ENCODE measurements at places on chromosomes 1 and 21.

DNA sequence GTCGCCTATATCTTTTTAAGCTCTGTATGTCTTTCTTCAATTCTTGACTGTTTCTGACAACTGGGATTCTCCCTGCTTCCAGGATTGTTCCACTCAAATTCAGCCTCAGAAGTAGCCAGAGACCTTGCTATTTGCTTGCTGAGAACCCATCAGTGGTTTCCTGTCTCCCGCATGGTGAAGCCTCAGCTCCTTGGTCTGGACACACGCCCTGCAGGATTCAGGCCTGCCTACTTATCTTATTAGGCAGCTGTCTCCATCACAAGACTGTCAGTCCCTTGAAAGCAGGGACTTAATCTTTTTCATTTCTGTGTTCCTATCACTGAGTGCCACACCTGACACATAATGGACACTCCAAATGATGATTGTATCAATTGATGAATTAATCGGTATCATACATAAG lies 175.3 kb downstream of the PLPP3 start:
- H3K27me3 ChIP-seq, result no peaks in the 10 kb centered on the region
- DNase-seq, result no peak
- no peaks in the 10 kb centered on the region for H3K36me3 ChIP-seq
- no peak overlapping the region for H3K4me3 ChIP-seq
- no peak overlapping the region for H3K27ac ChIP-seq

- no peak for DNase-seq
- no peaks in the 10 kb centered on the region for H3K36me3 ChIP-seq
- H3K4me1 ChIP-seq, result no peaks in the 10 kb centered on the region
- no peaks in the 10 kb centered on the region for H3K27me3 ChIP-seq
- H3K27ac ChIP-seq, result no peak overlapping the region
- H3K4me3 ChIP-seq, result no peak overlapping the region
These were observed 88.6 kb downstream of the ZBTB18 start for GRCh38 chr1:244139655-244140054.

GRCh38 chr1:226628612-226629155 lies 80.1 kb downstream of the STUM start:
- no peak for DNase-seq
- no peak overlapping the region for H3K4me3 ChIP-seq
- no peaks in the 10 kb centered on the region for H3K27me3 ChIP-seq
- H3K36me3 ChIP-seq, result no peaks in the 10 kb centered on the region

- H3K36me3 ChIP-seq, result no peaks in the 10 kb centered on the region
- H3K4me3 ChIP-seq, result no peak overlapping the region
- no peaks in the 10 kb centered on the region for H3K4me1 ChIP-seq
- DNase-seq, result no peak
- H3K27me3 ChIP-seq, result no peaks in the 10 kb centered on the region
These were observed 34.6 kb upstream of the HEATR1 start for GRCh38 chr1:236638945-236639344.

DNA sequence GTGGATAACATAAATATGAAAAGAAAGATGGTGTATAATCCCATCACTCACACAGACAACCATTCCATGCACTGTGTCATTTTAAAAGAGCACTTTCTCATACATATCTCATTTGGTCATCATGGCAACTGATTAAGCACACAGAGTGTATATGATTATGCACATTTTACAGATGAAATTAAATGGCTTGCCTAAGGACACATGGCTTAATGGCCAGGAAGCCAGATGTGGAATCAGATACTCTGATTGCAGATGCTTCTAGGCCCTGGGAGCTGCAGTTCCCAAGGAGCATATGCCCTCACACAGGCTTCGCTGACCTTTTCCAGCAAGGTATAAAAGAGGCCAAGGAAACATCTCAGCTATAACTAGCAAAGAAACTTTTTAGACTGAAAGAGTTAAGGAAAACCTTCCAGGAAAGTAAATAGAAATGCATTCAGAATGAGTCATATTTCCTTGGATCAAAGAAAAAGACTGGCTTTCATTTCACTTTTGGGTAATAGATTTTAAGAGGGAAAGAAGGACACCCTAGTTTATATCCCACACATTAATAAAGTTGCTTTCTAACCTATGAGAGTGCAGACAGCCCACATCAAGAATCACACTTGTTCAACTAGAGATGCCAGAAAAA lies 19.6 kb upstream of the FAM89A start:
- no peak overlapping the region for H3K27ac ChIP-seq
- H3K4me1 ChIP-seq, result peaks cover 6% of the 10 kb centered on the region
- H3K27me3 ChIP-seq, result no peaks in the 10 kb centered on the region
- H3K4me3 ChIP-seq, result no peak overlapping the region

DNA sequence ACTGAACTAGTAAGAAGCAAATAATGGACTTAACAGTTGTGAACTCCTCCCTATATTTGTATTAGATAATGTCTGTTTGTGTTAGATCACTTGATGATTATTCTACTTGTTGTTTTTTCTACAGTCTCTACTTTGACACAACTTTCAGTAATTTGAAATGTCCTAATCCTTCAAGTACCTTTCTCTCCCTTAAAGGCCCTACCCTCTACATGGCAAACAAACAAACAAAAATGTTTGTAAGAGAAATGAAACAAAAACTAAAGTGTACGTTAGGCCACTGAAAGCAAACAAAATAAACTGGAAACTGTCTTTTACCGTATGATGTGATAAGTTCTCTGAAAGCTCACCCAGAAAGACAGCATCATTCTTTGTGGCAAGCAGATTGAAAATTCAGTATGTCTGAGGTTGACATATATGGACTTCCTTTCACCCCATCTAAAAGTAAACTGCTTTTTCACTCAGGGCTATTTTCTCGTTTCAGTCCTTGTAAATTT lies 255.9 kb upstream of the SNX7 start:
- no peak overlapping the region for H3K27ac ChIP-seq
- H3K36me3 ChIP-seq, result no peaks in the 10 kb centered on the region
- no peaks in the 10 kb centered on the region for H3K27me3 ChIP-seq
- no peak overlapping the region for H3K4me3 ChIP-seq

GRCh38 chr1:41487126-41488039 lies 2.9 kb upstream of the EDN2 start:
- no peaks in the 10 kb centered on the region for H3K27me3 ChIP-seq
- no peaks in the 10 kb centered on the region for H3K36me3 ChIP-seq
- H3K4me1 ChIP-seq, result peaks cover 27% of the 10 kb centered on the region
- no peak overlapping the region for H3K4me3 ChIP-seq
- H3K27ac ChIP-seq, result no peak overlapping the region

DNA sequence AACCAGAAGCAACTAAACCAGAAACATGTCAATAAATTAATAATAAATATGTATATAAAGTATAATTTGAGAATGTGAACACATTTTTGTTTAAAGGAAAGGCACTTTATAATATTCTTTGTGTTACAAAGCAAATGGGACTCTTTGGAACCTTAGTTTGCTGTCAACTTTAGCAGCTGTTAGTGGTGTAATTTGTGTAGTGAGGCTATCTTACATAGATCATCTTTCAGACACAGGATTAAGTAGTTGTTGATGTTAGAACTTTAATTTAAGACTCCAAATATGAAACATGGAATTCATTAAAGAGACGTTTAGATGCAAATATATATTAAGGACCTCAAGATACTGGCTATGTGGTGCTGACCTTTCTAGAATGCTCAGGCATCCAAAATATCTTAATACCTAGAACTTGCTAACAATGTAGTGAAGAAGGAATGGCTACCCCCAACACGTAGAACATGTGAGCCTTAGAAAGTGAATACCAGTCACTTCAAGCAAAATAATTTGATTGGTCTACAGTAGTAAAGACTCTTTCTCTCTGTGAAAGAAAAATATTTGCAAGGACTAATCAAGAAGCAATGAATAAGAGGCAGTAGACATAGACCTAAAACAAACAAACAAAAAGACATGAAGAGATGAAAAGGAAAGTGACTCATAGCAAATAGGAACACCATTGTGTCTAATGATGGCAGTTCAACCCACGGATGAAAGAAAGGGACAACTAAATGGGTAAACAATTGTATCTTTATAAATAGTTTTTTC lies 811.4 kb downstream of the USP25 start:
- H3K36me3 ChIP-seq, result no peaks in the 10 kb centered on the region
- peaks cover 11% of the 10 kb centered on the region for H3K4me1 ChIP-seq
- H3K4me3 ChIP-seq, result no peak overlapping the region
- peaks cover 11% of the 10 kb centered on the region for H3K27me3 ChIP-seq

- H3K27ac ChIP-seq, result no peak overlapping the region
- H3K4me1 ChIP-seq, result no peaks in the 10 kb centered on the region
- no peaks in the 10 kb centered on the region for H3K36me3 ChIP-seq
These were observed 24.1 kb downstream of the RHBG start for GRCh38 chr1:156393095-156393494.

- no peaks in the 10 kb centered on the region for H3K4me1 ChIP-seq
- no peak overlapping the region for H3K27ac ChIP-seq
- no peak overlapping the region for H3K4me3 ChIP-seq
- no peak for DNase-seq
These were observed 42.1 kb downstream of the TAS1R2 start for GRCh38 chr1:18817316-18817715.

GRCh38 chr1:203589171-203589570 lies 37.5 kb upstream of the ATP2B4 start:
- no peaks in the 10 kb centered on the region for H3K27me3 ChIP-seq
- no peak overlapping the region for H3K27ac ChIP-seq
- DNase-seq, result no peak
- H3K4me3 ChIP-seq, result no peak overlapping the region
- H3K36me3 ChIP-seq, result no peaks in the 10 kb centered on the region

GRCh38 chr1:117093091-117093534 lies 28.4 kb downstream of the TRIM45 start:
- peaks cover 72% of the 10 kb centered on the region for H3K36me3 ChIP-seq
- peaks cover 23% of the 10 kb centered on the region for H3K4me1 ChIP-seq
- no peak overlapping the region for H3K4me3 ChIP-seq
- no peaks in the 10 kb centered on the region for H3K27me3 ChIP-seq
- peak overlapping the region; percentile 83 for H3K27ac ChIP-seq

- no peak overlapping the region for H3K4me3 ChIP-seq
- DNase-seq, result peak; percentile 39
- H3K4me1 ChIP-seq, result peaks cover 5% of the 10 kb centered on the region
- no peaks in the 10 kb centered on the region for H3K36me3 ChIP-seq
These were observed 2.7 kb upstream of the NPHP4 start for GRCh38 chr1:5994713-5995621.

DNA sequence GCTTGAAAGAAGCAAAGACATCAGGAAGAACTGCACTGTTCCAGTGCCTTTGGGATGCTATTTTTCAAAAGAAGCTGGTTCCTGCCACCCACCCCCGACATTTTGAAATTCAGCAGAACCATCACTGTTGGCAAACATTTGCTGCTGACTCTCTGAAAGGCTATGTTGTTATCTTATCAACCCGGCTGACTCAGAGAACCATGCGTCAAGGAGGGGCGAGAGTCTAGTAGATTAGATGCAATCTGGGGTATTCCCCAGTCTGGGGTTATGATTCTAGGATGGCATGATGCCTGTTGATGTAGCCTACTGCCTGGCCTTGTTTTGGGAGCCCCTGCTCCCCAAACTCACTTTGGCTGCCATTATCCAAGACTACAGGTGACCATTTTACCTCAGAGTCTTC lies 267.8 kb upstream of the RUNX1 start:
- no peak for DNase-seq
- no peaks in the 10 kb centered on the region for H3K27me3 ChIP-seq
- H3K36me3 ChIP-seq, result no peaks in the 10 kb centered on the region
- H3K4me1 ChIP-seq, result no peaks in the 10 kb centered on the region

GRCh38 chr1:198977909-198978308 lies 339.1 kb downstream of the PTPRC start:
- no peaks in the 10 kb centered on the region for H3K27me3 ChIP-seq
- no peak overlapping the region for H3K27ac ChIP-seq
- DNase-seq, result no peak
- H3K4me3 ChIP-seq, result no peak overlapping the region
- H3K36me3 ChIP-seq, result no peaks in the 10 kb centered on the region
- no peaks in the 10 kb centered on the region for H3K4me1 ChIP-seq

- H3K4me3 ChIP-seq, result no peak overlapping the region
- no peak for DNase-seq
- H3K27me3 ChIP-seq, result no peaks in the 10 kb centered on the region
- H3K27ac ChIP-seq, result no peak overlapping the region
These were observed 10.0 kb upstream of the AGPAT3 start for GRCh38 chr21:43854773-43855633.

GRCh38 chr1:113552244-113552643 lies 161.9 kb downstream of the MAGI3 start:
- H3K4me1 ChIP-seq, result peaks cover 9% of the 10 kb centered on the region
- H3K4me3 ChIP-seq, result no peak overlapping the region
- no peak for DNase-seq
- H3K27me3 ChIP-seq, result no peaks in the 10 kb centered on the region
- H3K36me3 ChIP-seq, result no peaks in the 10 kb centered on the region

- DNase-seq, result no peak
- no peak overlapping the region for H3K4me3 ChIP-seq
- H3K36me3 ChIP-seq, result no peaks in the 10 kb centered on the region
- H3K4me1 ChIP-seq, result no peaks in the 10 kb centered on the region
- no peak overlapping the region for H3K27ac ChIP-seq
These were observed 99.1 kb downstream of the PTGER3 start for GRCh38 chr1:70948396-70949017.

GRCh38 chr21:25583370-25584130 lies 23.7 kb downstream of the MRPL39 start:
- no peak overlapping the region for H3K4me3 ChIP-seq
- DNase-seq, result no peak
- no peaks in the 10 kb centered on the region for H3K27me3 ChIP-seq

GRCh38 chr1:222547260-222547614 lies 667 bp downstream of the HHIPL2 start:
- H3K4me3 ChIP-seq, result no peak overlapping the region
- H3K27me3 ChIP-seq, result no peaks in the 10 kb centered on the region
- no peaks in the 10 kb centered on the region for H3K36me3 ChIP-seq
- DNase-seq, result no peak

- H3K4me1 ChIP-seq, result peaks cover 4% of the 10 kb centered on the region
- no peak overlapping the region for H3K4me3 ChIP-seq
- no peak overlapping the region for H3K27ac ChIP-seq
- no peak for DNase-seq
These were observed 8.2 kb upstream of the TNFRSF25 start for GRCh38 chr1:6473974-6474814.

- H3K4me1 ChIP-seq, result no peaks in the 10 kb centered on the region
- H3K27me3 ChIP-seq, result peaks cover 5% of the 10 kb centered on the region
- H3K36me3 ChIP-seq, result no peaks in the 10 kb centered on the region
- peak; percentile 44 for DNase-seq
These were observed 16.6 kb upstream of the LRRC3 start for GRCh38 chr21:44438531-44439210.

- peaks cover 10% of the 10 kb centered on the region for H3K4me1 ChIP-seq
- H3K27ac ChIP-seq, result no peak overlapping the region
These were observed 4.1 kb upstream of the TTLL10 start for GRCh38 chr1:1169429-1170214.

DNA sequence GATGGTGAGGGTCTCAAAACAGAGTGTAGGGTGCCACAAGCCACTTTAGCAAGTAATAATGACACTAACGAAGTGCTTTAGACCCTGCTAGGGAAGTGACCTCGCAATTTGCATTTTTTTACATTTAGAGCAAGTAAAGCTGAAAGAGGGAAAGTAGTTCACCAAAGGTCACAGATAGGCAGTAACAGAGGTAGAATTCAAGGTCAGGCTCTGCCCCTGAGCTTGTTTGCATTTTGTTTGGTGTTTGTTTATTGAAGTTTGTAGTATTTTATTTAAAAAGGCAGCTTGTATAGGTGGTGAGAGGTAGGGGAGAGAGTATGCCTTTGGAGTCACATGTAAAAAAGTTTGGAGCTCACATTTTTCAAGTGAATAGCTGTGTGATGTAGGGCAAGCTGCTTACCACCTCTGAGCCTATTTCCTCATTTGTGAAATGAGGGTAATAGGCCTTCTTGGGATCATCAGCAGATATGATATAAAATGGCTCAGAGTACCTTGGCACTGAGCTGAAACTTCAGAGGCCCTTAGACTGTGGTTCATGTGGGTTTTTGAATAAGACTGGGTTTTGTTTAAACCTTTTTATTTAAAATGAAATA lies 142.5 kb downstream of the TRABD2B start:
- no peak overlapping the region for H3K27ac ChIP-seq
- no peaks in the 10 kb centered on the region for H3K4me1 ChIP-seq
- no peak overlapping the region for H3K4me3 ChIP-seq
- no peaks in the 10 kb centered on the region for H3K27me3 ChIP-seq
